ENCODE measurements at places on chromosomes 6 and 20. TPM values are rescaled to one million over a fixed set of nuclear protein-coding genes. Genes with fewer than 3 reads are reported as not detected.

CASP8AP2 gene
- 17.0 TPM for total RNA-seq

PSORS1C2 gene
- not detected for total RNA-seq

RBPJL gene
- not detected for total RNA-seq

- DNase-seq = no peak
- H3K36me3 ChIP-seq = no peaks in the 10 kb centered on the region
- H3K4me3 ChIP-seq = no peak overlapping the region
- no peak overlapping the region for H3K27ac ChIP-seq
These were observed 49.9 kb upstream of the CD83 start for GRCh38 chr6:14067656-14068055.

DNA sequence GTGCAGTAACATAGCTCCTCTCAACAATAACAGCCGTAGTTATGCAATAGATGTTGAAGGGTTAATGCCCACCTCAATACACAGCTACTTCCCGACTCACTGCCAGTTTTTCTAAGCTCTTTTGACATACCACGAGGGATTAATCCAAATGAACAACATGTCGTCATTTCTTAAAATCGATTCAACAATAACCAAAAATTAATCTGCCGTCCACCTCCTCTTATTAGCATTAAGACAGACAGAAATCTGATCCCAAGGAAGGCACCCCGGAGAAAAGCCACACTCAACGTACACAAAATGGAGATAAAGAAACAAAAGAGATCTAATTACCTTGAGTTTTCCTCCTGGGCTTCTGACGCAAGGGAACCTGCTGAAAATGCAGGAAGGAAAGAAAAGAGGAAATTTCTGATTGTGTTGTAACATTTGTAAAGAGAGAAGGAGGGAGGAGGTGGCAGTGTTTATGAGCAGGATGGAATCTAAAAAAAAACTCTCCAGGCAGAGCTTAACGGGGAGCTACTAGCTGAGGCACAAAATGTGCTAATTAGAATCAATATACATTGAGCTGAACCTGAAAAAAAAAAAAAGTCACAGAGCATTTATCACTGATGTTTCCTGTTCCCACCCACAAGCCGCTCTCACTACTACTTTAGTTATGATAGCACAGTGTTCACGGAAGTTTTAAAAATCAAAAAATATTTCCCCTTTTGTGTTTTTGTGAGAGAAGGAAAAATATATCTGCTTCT is 109.3 kb downstream of the IPCEF1 start:
- H3K27ac ChIP-seq = peak overlapping the region; percentile 25
- no peaks in the 10 kb centered on the region for H3K36me3 ChIP-seq
- peak overlapping the region; percentile 23 for H3K4me3 ChIP-seq
- no peaks in the 10 kb centered on the region for H3K27me3 ChIP-seq
- DNase-seq = no peak

GNAS-AS1 gene
- total RNA-seq = 2.4 TPM

AGPAT4 gene
- total RNA-seq = 7.0 TPM

DNA sequence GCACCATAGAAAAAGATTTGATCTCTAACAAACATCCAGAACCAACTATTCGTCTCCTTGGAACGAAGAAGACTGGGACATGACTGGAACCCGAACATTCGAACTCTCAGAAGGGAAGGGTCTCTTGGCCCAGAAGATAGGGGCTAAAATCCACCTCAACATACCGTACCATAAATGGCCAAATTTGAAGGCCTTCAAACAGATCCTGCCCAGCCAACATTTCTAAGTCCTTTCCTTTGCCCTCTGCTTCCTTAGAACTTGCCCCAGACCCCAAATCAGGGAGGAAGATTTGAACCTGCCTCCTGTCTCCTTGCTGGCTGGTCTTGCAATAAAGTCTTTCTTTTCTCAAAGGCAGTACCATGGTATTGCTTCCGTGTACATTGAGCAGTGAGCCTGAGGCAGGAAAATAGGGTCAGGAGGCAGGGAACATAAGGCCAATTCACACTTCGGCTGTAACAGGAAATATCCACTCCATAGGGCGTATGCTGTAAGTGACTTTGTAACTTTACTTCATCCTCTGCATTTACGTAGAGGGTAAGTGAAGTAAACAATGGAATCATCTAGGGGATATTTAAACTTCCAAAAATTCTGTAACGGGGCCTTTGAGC is 1.8 kb upstream of the PXDC1 start:
- DNase-seq = peak; percentile 71
- no peaks in the 10 kb centered on the region for H3K36me3 ChIP-seq
- H3K27me3 ChIP-seq = no peaks in the 10 kb centered on the region

DEFB124 gene
- 0.62 TPM for total RNA-seq

DNA sequence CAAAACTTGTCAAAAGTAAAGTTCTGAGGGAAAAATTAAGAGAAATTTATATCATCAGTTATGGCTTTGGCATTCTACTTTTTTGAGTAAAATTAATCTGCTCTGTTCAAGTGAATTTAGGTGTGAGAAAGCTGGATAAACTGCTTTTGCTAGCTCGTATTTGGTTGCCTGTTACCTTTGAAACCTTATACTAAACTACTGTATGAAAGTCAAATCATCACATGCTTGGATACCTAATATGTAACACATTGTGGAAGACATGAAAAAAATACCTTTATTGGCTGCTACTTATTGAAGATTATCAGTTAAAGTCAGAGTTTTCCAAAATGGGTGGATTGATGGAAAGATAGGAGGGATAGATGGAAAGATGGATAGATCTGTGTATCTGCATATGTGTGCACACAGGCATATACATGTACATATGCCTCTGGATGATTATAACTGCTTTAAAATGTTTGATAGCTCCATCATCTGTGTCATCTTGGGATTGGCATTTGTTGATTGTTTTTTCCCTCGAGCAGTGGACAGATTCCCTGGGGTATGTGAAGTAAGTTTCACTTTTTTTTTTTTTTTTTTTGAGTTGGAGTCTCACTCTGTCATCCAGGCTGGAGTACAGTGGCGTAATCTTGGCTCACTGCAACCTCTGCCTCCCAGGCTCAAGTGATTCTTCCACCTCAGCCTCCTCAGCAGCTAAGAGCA is 24.3 kb downstream of the SCAF8 start:
- no peaks in the 10 kb centered on the region for H3K27me3 ChIP-seq
- peaks cover 6% of the 10 kb centered on the region for H3K36me3 ChIP-seq
- DNase-seq = no peak
- no peaks in the 10 kb centered on the region for H3K4me1 ChIP-seq
- no peak overlapping the region for H3K27ac ChIP-seq

DNA sequence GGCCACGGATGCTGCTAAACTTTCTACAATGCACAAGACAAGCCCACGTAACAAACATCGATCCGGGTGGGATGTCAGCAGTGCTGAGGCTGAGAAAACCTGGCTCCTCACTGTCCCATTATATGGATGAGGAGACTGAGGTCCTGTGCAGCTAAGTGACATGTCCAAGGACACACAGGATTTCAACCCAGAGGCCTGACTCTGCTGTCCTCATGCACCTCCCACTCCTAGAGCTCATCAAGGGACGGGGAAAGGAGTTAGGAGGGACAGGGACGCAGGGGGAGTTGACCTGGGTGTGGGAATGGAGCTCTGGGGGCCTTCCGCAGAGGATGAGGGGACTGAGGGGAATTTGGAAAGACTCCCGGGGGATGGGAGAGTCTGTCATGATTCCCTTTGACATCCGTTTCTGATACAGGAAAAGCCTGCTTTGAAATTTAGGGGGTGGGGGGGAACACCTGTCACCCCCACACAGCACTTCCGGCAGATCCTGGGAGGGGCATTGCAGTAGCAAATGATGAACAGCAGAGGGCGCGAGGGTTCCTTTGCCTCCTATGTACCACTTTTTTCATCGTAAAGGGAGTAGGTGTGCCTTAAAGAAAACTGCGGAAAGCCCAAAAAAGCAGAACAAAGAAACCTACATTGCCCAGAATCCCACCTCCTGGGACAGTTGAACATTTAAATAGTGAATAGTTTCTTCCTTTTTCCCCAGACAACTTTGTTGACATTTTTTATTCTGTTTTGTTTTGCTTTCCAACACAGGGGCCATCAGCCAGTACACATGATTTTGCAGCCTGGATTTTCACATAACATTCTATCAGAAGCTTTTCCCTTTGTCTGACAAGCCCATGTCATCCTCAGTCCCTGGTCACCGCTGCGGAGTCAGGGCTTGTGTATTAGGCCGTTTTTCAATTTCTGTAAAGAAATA is 48.6 kb downstream of the SLC2A10 start:
- no peaks in the 10 kb centered on the region for H3K36me3 ChIP-seq
- peaks cover 7% of the 10 kb centered on the region for H3K27me3 ChIP-seq
- no peak overlapping the region for H3K27ac ChIP-seq
- H3K4me1 ChIP-seq = peaks cover 3% of the 10 kb centered on the region
- DNase-seq = peak; percentile 79

SLC16A10 gene
- 5.1 TPM for total RNA-seq

DDR1 gene
- total RNA-seq = 42.4 TPM

METTL24 gene
- total RNA-seq = 1.4 TPM

PBOV1 gene
- not detected for total RNA-seq

DNA sequence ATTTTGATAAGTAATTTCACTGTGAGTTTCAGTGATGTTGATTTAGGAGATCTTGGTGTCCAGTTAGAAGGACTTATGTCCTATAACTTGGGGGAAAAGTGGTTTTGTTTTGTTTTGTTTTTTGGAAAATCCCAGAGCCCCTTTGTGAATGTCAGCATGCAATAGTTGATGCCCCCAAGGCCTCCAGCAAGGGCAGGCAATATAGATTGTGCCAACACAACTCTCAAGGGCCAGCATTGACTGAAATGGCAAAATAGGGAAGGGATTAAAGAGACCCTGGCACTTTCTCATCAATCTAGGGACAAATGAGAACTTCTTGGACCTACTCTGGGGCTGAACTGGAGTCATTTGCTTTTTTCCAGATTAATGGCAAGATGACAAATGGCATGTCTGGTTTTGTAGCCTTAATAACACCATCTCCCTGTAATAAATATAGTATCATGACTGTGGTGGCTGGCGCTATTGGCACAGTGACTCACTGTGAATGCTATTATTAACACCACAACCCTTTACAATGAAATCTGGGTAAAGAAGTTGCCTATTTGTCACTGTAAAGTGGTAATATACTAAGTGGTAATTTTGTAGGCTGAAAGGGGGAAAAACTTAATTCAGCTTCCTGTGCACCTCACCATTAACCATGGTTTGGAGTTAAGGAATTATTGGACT is 51.8 kb downstream of the ABRACL start:
- H3K36me3 ChIP-seq = no peaks in the 10 kb centered on the region
- no peak overlapping the region for H3K27ac ChIP-seq
- H3K4me1 ChIP-seq = no peaks in the 10 kb centered on the region

PHF20 gene
- 28.3 TPM for total RNA-seq

GRCh38 chr20:33858666-33859065 is 47.5 kb downstream of the CHMP4B start:
- no peaks in the 10 kb centered on the region for H3K27me3 ChIP-seq
- H3K36me3 ChIP-seq = peaks cover 26% of the 10 kb centered on the region
- DNase-seq = no peak

AKAP12 gene
- 148 TPM for total RNA-seq

BHLHE23 gene
- total RNA-seq = not detected

DNA sequence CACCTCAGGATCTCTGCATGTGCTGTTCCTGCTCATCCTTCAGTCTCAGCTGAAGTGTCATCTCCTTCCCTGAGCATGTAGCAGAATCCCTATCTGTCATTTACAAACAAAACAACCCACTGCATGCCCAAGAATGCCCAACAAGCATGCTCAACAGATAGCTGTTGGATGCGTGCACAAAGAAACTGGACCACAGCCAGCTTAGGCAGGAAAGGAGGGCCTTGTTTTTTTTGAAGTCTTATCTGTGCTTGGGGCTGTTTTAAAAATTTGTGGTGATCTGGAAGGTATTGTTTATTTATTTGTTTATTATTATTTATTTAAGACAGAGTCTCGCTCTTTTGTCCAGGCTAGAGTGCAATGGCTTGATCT is 18.5 kb upstream of the SLC16A10 start:
- no peak overlapping the region for H3K4me3 ChIP-seq
- peaks cover 2% of the 10 kb centered on the region for H3K27me3 ChIP-seq

ITCH gene
- 46.4 TPM for total RNA-seq

IPCEF1 gene
- total RNA-seq = 1.4 TPM

DNA sequence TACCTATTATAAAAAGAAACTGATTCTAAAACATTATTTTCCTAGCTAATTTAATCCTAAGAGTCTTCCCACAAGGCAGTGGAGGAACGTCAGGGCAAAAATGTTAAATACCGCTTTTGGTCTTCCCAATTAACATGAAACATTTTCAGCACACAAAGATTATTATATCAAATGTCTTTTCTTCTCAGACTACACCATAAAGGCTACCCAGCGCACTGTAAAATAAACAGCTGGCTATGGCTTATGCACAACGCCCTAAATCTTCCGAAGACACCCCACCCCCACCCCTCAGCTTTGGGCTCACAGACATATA is 1.0 kb downstream of the NUDT3 start:
- H3K27ac ChIP-seq = peak overlapping the region; percentile 93
- peak overlapping the region; percentile 82 for H3K4me3 ChIP-seq
- no peaks in the 10 kb centered on the region for H3K36me3 ChIP-seq
- H3K4me1 ChIP-seq = peaks cover 25% of the 10 kb centered on the region
- DNase-seq = no peak

HRH3 gene
- 0.35 TPM for total RNA-seq

- peak overlapping the region; percentile 99 for H3K27ac ChIP-seq
- peaks cover 3% of the 10 kb centered on the region for H3K36me3 ChIP-seq
- no peaks in the 10 kb centered on the region for H3K27me3 ChIP-seq
These were observed 973 bp upstream of the BRD2 start for GRCh38 chr6:32967151-32968091.

DNA sequence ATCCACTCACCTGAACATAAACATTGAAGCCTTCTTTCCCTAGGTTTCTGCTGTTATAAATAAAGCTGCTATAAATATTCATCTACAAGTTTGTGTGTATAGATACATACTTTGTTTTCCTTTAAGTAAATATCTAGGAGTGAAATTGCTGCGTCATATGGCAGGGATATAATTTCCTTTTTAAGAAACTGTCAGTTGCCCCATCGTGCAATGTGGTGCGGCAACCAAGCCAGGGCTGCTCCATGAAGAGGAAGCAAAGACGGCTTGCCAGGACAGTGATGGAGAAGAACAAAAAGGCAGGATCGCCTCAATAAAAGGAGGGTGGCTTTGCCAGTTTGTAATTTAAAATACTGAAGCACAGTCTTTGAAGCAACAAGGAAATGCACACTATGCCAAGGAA is 36.6 kb downstream of the CITED2 start:
- H3K27ac ChIP-seq = no peak overlapping the region
- no peak overlapping the region for H3K4me3 ChIP-seq
- H3K4me1 ChIP-seq = peaks cover 6% of the 10 kb centered on the region
- no peaks in the 10 kb centered on the region for H3K36me3 ChIP-seq

DNA sequence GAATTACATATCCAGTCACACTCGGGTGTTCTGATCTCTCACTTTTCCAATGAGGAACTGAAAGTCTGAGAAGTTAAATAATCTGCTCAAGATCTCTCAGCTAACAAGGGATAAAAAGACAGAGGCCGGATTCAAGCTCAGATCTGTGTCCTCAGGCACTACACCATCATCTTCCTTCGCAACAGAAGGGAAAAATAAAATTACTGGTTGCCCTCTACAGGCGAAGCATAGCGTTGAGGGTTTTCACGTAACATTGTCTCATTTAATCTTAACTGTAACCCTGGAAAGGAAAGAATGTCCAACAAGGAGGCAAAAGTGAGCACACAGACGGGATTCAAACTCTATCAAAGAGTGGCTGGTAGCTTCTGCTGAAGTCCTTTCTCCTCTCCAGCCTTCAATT is 67.8 kb upstream of the ANKEF1 start:
- H3K27ac ChIP-seq = no peak overlapping the region
- no peaks in the 10 kb centered on the region for H3K36me3 ChIP-seq
- no peaks in the 10 kb centered on the region for H3K4me1 ChIP-seq

GRCh38 chr20:31739550-31739977 is 474 bp downstream of the TPX2 start:
- no peaks in the 10 kb centered on the region for H3K27me3 ChIP-seq
- DNase-seq = no peak
- H3K4me3 ChIP-seq = peak overlapping the region; percentile 92
- peak overlapping the region; percentile 75 for H3K27ac ChIP-seq
